ENCODE measurements at places on chromosomes 16 and 17.
A peak's percentile ranks its signal among the peaks of the same experiment; 100 is the strongest.

DNA sequence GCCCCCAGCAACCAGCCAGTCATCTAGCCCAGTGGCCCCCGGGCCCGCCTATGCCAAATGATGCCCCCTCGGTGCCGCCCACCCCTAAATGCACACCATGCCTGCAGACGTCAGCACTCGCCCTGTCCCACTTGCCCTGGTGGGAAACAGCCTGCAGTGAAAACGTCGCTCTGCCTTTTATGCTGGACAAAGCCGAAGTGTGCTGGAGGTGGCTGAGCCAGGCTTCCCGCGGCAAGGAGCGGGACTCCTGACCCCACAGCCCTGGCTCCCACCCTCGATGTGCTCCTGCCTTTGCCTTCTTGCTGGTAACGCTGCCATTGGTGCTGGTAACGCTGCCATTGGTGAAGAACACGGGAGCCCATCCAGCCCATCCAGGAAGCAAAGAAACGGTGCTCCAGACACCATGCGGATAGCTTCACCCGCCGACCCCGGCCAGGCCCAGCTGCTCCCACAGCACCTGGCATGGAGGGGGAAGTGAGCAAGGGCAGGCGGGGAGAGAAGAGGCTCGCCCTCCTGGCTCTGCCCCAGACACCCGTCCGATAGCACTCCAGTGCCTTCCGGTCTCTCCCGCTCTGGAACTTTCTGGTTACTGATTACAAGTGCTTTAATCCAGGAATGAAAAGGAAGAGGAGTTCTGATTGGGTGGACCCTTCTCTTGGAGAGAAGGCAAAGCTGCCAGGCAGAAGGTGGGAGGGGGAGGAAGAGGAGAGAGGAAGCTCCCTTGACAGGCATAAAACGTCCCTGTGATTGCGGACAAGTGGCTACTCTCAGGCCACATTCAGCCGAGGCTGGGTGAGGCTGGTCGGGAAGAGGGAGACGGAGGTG is 4.0 kb upstream of the BAIAP2 start:
- no peak for DNase-seq

DNA sequence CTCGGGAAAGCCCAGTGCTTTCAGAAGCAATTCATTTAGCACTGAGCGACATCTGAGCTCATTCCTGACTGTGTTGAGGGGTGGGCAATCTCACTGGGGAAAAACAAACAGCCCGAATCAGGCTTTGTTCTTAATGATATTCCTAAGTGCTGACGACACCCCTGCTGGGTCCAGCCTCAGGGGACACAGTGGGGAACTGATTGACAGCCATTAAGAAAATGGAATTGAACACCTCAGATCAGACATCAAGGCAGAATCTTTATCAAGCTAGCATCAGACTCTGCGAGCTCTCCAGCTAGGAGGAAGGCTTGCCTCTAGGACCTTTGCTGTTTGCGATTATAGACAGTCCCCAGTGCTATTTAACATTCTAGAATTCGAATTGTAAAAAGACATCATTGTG is 22.5 kb upstream of the LYRM9 start:
- DNase-seq = peak; percentile 62

DNA sequence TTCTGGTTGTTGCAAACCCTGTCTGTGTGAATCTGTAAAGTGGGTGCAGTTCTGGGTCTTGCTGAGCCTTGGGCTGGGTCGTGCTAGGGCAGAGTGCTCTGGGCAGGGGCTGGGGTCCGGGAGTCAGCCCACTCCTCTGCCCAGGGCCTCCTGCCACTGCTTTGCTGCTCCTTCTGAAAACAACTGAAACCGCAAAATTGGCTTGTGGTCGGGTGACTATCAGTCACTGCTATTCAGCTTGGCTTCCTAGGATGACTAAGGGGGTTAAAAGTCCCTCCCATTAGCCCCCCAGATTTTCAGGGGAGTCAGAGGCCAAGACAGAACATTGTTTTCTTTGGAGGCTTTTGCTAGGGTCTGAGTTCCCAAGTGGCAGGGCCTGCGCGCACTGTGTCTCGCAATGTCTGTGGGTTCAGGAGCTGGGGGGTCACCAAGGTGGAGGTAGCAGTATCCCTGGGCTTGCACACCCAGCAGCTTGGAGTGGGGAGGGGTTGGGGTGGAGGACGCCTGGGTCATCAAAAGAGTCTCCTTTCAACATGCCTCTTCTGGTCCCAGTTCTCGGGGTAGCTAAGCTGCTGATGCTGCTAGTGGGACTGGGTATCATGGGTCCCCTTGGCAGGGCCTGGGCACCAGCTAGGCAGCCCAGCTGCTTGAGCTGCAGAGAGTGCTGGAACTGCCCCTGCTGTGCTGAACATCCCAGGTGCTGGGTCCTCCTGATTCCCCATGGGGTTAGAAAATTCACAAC is 13.5 kb upstream of the TBX21 start:
- DNase-seq = no peak

DNA sequence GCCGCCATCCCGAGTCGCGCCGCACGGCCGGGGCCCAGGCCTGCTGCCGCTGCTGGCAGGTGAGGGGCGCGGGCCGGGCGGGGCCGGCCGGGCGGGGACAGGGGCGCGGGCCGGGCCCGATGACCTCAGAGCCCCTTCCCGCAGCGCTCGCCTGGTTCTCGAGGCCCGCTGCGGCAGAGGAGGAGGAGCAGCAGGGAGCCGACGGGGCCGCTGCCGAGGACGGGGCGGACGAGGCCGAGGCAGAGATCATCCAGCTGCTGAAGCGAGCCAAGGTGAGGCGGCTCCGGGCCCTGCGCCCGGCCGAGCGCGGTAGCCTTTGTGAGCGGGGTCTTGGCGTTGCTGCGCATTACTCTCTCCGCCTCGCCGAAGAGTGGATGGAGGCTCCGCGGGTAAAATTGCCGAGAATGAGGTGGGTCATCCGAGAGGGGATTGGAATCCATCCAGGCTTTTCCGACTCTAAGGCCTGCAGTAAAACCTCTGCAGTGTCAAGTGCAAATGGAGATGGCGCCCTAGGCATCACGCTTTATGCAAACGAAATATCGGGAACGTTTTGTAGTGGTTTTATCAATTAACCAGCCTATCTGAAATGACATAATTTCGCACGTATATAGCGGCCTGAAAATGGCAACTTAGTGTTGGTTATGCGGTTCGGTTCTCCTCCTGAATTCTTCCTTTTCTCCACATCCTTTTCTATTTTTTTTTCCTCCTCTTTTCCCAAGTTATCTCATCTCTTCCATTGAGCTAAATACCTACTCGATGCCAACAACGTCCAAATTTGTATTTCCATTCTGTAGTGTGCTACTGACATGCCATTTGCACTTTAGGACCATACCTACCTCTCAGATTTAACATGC is 577 bp downstream of the TTC19 start:
- DNase-seq = no peak

- no peak for DNase-seq
Measured at GRCh38 chr17:32277284-32277683, 11.7 kb downstream of the RHBDL3 start.

DNA sequence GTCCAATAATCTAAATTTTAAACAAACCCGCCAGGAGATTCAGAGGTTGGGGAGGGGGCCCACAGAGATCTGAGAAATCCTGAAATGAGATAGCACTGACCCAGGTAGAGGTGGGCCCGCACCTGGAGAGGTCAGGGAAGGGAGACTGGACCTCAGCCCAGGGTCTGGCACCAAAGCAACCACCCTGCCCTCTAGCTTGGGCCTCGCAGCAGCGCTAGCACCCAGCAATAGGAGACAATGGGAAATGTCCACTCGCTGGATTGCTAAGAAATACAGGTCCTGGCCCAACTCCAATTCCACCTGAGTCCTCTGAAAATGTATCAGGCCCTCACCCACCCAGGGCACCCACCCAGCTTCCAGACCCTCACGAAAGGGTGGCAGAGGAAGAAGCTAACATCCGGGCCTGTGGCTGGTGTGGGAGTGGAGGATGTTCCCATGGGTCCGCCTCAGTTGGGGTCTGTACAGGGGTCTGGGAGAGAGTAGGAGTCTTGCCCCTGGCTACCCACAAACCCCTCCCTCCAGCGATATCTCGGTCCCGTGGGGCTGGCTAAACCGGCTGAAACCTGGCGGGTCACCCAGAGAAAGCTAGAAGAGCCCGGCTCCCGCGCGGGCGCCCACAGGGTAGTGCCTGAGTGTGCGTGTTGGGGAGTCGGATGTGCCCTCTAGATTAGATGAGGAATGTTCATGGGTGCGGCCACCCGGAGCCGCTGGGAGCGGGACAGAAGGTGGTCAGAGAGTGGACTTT is 1.1 kb downstream of the PLLP start:
- no peak for DNase-seq

GRCh38 chr16:14337303-14338191 is 266.4 kb downstream of the MRTFB start:
- DNase-seq = no peak

DNA sequence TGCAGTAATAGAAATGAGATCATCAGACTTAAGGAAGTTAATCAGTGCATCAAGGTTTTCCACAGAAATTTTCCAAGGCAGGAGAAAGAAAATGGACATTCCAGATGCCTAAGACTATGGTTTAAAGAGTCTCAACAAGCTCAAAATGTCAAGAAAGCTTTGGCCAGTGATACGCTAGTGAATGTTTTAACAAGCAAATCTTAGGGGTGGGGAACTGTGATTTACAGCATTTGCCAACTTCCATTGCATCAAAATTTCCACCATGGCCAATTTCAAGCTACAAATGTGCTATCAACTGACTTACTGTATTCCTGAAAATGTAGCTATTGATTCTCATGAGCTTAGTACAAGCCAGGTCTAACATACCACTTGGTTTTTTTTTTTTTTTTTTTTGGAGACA is 82.4 kb upstream of the CLEC3A start:
- DNase-seq = no peak

DNA sequence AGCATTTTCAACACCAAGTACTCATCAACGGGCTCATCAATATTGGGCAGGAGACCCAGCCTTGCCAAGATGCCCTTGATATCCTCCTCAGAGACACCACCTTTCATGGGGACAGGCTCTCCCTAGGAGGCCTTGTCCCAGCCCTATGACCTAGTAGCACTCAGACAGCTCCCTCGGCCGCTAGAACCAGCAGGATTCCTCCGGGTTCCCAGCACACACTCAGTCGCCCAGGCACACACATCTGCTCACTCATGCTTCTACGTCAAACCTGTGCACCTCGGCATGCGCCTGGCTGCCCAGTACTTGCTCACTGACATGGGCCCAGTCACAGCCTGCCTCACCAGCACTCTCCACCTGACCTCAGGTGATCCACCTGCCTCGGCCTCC is 17.0 kb downstream of the SRCIN1 start:
- DNase-seq = no peak

GRCh38 chr17:2244545-2245525 is 58.8 kb downstream of the SMG6 start:
- DNase-seq = peak; percentile 46

DNA sequence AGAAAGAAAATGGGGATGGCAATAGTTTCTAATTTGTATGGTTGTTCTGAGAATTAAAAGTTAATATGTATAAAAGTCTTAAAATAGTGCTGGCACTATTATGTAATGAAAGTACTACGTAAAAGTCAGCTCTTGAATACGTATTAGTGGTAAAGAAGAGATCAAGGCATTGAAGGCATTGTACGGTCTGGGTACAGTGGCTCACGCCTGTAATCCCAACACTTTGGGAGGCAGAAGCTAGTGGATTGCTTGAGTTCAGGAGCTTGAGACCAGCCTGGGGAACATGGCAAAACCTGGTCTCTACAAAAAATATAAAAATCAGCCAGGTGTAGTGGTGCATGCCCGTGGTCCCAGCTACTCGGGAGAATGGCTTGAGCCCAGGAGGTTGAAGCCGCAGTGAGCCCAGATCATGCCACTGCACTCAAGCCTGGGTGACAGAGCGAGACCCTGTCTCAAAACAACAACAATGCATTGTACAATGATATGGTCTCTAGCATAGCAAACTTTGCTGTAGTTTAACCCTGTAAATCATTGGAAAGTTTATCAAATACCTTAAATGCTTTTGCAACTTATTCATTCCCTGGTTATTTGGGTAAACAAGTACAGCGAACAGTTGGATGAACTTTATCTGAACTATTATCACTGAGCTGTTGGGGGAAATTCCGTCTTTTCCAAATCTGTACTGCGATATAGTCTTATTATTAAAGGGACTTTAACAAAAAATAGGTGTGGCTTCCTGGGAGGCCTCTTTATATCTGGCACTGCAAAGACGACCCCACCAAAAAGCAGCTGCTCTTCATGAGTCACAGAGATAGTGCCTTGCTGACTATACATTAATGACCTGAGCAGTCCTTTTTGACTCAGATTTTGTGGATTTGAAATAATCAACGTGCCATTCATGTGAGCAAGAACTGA is 73.6 kb downstream of the GPRC5B start:
- no peak for DNase-seq

DNA sequence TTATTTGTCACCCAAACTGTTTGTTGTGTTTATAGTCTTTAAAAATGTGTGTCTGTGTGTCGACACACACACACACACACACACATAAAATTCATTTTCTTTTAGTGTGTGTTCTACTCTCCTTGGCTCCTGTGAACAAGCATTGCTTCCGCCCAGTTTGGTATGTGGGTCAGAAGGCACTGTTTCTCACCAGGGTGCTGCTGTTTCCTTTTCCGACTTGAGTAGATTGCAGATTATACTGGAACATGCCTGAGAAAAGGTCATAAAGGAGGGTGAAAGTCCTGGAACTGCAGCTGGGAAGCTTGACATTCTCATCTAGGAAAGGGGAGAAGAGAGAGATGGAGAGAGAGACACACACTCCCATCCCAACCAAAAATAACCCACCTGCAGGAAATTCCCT is 330.3 kb downstream of the BCAS3 start:
- no peak for DNase-seq

DNA sequence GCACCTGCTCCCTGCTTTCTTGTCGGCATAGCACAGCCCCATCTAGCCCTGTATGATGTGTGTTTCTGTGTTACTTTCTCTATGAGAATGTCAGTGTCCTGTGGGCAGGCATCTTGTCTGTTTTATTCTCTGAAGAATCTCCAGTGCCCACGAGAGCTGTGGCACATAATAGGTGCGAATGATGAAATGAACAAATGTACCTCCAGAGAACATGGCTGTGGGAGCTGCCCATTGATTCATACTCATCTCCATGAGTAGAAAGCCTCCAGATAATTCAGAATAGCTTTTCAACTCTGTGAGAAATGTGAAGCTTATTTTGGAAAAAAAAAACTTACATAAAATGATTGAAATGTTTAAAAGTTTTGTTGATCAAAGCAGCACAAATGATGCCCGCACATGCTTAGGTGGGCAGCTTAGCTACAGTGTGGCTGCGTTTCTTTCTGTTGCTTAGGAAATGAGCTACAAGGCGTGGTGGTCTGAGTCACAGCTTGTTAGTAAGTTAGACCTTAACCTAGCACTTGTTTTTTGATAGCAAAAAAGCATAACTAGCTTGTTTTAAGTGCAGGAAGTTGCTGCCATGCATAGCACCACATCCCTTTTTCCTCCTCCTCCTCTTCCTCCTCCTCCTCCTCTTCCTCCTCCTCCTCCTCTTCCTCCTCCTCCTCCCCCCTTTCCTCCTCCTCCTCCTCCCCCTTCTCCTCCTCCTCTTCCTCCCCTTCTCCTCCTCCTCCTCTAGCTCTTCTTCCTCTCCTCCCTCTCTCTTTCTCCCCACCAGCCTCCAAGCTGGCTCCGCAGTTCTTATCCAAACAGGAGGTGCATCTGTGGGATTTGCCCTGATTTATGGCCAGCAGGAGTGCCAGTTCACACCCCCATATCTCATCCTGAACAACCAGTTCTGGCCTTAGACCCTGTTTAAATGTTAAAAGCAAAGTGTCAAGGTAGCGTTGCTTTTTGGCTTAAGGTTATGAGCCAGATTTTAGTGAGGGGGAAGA is 221.5 kb downstream of the IRF8 start:
- DNase-seq = no peak
